ENCODE measurements at places on chromosomes 6 and 20.

DNA sequence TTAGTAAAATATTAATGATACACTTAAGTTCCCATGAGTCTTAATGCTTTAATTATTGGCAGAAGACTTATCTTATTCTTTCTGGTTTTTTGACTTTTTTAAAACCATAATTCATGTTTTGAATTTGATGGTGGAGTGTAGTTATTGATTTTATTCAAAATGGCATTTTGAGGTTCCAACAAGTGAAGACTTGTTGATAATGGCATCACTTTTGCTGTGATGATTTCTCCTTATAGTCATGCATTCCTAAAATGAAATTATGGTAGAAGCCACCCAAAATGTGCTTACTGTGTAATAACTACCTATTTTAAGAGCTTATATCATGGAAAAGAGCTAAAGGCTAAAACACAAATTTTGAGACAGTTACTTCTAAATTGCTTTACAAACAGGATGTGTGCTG lies 2.2 kb downstream of the DOP1A start:
- DNase-seq: no peak

DNA sequence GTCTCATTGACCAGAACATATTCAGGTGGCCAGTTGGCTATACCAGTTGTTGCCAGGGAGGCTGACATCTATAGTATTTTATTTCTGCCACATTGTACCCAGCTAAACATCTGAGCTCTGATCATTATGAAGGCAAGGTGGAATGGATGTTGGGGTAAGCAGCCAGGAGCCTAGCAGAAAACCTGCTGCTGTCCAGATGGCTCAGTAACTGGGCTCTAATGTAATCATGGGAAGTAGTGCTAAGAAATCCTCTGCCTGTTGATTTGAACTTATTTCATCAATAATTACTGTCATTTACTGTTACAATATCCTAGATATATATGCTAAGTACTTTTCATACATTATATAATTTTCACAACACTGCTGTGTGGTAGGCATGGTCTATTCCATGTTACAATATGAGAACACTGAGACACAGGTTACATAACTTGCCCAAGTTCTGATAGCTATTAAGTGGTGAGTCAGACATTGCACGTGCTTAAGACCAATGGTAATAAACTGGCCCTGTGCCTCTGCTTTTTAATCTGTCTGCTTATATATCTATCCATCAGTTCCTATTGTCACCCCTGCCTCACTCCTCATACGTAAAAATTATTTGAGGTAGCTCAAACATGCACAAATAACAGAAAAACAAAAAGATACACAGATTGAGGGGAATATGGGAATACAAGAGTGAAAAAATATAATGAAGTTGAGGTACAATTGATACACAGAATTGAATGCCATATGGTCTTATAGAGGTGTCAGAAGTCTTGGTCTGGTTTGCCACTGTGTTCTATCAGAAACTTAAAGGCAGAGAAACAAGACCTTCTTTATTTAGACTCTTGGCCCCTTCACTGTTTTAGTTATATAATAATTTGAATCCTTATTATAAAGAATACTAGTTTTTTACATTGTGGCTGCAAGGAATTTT lies 25.2 kb downstream of the TBPL1 start:
- DNase-seq: no peak

DNA sequence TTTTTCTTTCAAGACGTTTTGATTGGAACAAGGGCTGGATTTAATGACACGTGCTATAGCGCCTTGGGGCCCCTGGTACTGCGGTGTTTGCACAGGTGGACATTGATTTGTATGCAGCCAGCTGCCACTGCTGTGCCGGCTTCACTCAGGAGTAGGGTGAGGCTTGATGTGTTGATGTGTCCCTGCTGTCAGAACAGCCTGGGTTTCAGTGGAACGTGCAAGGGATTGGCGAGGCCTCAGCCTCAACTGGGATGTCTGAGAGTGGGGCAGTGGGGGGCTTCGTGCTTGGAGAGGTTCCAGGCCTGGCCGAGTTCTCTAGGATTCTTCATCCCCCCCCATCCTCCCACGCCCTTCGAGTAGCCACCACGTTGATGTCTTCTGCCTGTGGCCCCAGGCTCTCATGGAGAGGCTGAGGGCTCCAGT lies 23.0 kb downstream of the PYGB start:
- no peak for DNase-seq

- DNase-seq: no peak
Observed at GRCh38 chr6:20370393-20370792, 31.3 kb upstream of the E2F3 start.

- no peak for DNase-seq
Observed at GRCh38 chr6:157726892-157727628, 96.0 kb upstream of the SNX9 start.
